Activated T-cell treated with anti-CD3 and anti-CD28 coated beads for 24 hours (primary cell): ENCODE measurements at places on chromosomes 13 and 19.

DNA sequence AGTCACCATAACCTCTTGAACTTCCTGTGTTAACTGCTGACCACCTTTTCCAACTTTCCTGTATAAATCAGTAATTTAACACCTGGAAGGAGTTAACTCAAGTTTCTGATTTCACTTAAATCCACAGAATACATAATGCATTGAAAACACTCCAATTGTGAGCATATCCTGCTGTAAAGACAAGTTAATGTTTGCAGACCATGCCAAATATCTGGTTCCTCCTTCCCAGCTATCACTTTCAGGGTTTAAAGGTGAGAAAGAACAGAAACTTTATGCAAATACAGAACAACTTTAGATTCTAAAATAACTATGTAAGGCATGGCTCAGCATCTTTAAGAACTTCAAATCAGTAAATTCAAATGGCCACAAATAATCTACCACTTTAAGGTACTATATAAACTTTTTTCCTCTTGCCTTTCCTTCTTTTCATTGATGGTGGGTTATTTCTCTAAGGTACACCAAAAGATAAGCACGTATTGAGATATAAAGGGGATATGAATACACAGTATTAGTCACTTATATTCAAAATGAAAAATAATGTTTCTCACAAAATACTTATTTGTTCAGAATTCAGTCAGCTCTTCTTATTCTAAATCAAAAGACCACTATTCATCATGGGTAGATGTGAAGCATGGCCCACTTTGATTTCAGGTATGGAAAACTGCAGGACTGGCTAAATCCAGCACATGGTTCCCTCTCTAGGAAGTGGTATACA lies 6.6 kb upstream of the TPTE2 start:
- DNase-seq, result no peak

GRCh38 chr19:58085348-58085875 lies 12.6 kb downstream of the ZSCAN18 start:
- DNase-seq, result no peak

GRCh38 chr19:12113121-12113520 lies 27.0 kb downstream of the ZNF20 start:
- no peak for DNase-seq

GRCh38 chr13:32642316-32642715 lies 56.1 kb downstream of the PDS5B start:
- DNase-seq, result no peak

GRCh38 chr13:57877601-57878000 lies 246.1 kb downstream of the PCDH17 start:
- DNase-seq, result no peak

- no peak for DNase-seq
Measured at GRCh38 chr13:42740753-42741152, 40.6 kb upstream of the FAM216B start.

DNA sequence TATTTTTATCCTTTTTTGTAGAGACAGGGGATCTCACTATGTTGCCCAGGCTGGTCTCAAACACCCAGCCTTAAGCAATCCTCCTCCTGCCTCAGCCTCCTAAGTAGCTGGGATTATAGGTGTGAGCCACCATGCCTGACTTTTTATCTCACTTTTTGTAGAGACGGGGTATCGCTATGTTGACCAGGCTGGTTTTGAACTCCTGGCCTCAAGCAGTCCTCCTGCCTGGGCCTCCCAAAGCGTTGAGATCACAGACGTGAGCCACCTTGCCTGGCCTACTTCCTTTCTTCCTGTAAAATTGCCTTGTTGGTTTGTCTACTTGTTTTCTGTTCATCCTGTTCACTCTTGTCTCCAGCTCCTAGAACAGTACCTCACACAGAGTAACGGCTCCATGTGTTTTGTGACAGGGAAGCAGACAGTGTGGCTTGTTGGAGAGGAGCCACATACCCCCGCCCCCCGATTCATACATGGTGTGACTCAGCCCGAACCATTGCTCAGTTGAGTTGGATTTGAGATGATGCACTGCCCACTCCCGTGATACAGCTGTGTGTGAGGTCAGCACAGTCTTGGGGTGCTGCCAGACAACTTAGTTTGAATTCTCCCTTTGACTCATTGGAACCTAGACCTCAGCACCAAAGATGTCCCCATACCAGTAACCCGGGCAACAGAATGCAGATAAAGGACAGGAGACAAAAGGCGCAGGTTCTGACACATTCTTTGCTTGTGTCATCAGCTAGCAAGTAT lies 34.2 kb downstream of the GPR42 start:
- DNase-seq, result peak; percentile 36

GRCh38 chr13:88726075-88726474 lies 1054.9 kb downstream of the SLITRK5 start:
- no peak for DNase-seq

DNA sequence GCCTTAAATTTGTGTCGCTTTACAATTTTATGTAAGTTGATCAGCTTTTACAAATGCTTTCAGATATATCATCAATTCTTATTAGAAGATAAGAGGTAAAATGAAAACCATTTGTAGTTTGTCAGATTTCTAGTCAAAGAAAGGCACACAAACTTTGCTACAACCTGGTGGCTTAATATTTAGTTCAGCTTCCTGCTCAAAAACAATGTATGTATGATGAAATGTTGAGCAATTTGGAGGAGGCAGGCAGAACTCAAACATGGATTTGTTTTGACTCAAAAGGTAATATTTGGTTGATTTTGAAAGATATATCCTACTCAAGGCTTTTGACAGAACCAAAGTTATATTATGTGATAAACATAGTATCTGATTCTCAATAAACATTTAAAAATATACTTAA lies 24.2 kb downstream of the NEK5 start:
- DNase-seq, result no peak

DNA sequence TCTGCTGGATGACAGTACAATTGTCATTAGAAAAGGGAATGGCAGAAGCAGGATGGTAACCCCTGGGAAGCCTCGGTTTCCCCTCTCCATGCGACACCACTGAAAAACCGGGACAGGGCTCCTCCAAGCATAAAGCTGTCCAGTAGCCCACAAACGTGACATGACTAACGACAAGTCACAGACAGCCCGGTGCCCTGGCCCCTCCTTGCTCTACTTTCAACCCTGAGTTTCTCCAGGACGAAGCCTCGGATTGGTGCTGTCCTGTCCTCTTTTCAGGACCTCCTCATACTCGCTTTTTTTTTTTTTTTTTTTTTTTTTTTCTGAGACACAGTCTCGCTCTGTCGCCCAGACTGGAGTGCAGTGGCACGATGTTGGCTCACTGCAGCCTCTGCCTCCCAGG lies 16.3 kb downstream of the DPP9 start:
- DNase-seq, result no peak

DNA sequence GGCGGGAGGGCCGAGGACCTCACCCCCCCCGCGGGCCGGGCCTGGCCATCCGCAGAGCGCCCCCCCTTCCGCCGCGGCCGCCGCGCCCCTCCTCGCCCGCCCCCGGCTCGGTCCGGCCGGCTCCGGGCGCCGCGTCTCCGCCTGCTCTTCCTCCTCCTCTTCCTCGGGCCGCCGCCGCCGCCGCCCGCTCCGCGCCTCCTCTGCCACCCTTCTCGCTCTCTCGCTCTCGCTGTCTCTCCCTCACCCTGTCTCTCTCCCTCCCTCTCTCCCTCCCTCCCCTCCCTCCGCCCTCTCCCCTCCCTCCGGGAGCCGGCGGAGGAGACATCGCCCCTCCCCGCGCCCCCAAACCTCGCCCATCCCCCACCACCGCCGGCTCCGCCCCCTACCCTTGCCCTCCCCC lies at the start of gene SHANK1:
TSS of gene SHANK1 (minus strand) at position 237 of the 400 bp plus-strand sequence. CDS start 2,883 bp downstream, outside the sequence.
- no peak for DNase-seq

DNA sequence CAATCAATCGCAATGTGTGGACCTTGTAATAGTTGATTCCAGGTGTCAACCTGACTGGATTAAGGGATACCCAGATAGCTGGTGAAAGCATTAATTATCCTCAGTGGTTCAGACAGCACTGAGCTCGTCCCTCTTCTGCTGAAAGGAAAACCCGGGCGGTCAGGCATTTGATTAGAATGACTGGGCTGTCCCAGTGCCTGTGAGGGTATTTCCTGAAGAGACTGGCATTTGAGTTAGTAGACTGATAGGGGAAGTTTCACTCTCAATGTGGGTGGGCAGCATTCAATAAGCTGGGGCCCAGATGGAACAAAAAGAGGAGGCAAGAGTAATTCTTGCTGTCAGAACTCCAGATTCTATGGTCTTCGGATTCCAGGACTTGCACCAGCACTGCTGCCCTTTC lies 31.9 kb downstream of the KPNA3 start:
- DNase-seq, result no peak

- DNase-seq, result no peak
Measured at GRCh38 chr13:38535261-38535660, 151.6 kb upstream of the FREM2 start.

DNA sequence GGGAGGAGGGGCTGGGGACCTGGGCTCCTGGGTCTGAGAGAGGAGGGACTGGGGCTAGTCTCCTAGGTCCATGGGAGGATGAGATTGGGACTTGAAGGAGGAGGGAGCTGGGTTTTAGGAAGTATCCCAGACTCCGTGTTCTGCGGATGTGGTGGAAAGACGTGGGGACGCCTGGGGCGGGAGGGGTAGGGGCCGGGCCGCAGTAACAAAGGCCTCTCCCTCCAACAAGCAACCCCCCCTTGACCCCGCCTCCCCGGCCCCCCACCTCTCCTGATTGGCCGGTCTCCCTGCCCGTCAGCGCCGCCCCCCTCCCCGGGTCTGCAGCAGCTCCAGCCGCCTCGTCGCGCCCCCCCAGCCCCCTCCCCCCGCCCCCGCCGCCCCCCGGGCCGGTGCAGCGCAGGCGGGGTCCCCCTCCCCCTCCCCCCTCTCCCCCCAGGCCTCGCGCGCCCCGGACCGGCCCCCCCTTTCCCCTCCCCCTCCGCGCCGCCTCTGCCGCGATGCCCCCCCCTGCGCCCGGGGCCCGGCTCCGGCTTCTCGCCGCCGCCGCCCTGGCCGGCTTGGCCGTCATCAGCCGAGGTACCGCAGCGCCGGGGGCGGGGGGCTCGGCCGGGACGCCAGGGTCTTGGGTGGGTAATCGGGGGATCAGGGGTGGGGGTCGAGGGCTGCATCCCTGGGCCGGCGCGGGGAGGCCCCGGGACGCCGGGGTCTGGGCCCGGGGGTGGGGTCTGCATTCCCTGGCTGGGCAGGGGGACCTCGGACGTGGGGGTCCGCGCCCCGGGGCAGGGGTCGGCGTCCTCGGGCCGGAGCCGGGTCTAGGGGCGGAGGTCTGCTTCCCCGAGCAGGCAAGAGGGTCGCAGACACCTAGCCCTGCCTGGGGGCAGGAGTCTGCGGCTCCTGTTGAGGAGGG lies at the start of gene IGLON5:
TSS of gene IGLON5 (plus strand) at position 294 of the 907 bp plus-strand sequence. CDS start at position 498, 204 bp downstream.
- no peak for DNase-seq

DNA sequence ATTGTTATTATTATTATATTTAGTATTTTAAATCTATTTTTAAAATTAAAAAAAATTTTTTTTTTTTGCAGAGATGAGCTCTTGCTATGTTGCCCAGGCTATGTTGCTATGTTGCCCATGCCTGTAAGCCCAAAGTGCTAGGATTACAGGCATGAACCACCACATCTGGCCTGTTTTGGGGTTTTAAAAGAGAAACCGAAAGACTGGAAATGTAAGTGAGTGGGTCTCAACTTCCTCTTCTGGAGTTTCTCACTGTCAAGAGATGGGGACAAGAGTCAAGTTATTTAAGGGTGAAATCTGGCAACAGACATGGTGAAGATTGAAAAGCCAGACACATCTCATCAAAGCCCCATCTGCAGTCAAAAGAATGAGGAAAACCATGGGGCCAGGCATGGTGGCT lies 4.2 kb upstream of the OR7G3 start:
- no peak for DNase-seq

GRCh38 chr13:37225414-37226070 lies 120.1 kb upstream of the CSNK1A1L start:
- no peak for DNase-seq

DNA sequence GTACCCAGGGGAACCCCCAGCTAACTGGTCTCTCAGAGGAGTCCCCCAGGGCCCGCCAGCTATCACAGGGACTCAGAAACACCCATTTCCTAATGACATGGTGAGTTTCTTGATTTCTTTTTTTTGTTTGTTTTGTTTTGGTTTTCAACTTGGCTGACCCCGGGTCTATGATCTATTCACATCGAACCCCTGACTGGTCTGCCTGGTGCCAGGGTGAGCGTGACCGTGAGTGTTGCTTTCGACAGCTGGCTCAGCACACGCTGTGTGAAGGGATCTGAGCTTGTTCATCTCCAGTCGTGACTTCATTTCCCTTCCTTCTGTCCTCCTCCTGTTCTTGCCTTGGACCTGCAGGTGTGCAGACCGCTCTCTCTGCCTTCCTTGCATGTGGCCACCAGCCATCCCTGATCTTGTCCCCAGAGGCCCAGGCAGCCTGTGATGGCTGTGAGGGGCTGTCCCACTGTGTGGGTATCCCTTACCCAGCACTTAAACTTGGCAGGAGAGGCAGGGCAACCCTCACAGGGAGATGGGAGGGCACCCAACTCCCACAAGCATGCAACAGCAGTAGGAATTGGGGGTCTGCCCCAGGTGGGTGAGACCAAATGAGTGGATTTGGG lies 26.2 kb downstream of the TMEM161A start:
- DNase-seq, result no peak

- peak; percentile 39 for DNase-seq
Measured at GRCh38 chr19:29576761-29577648, 29.1 kb upstream of the POP4 start.

DNA sequence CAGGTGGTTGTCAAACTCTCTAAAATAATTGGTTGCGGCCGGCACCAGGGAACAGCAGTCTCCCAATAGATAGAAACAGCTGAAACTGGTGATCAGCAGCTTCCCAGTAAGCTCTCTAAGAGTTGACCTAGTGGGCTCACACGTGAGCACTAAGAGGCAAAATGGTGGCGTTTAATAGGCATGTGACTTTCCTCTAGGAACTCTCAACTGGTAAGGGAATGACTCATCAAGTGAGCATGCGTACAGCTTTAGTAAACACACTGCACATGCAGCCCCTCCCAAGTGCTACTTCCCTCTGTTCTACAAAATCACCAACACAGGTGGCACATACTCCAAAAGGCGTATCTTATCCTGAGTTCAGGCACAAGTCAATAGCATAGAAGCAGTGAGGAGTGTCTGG lies 41.7 kb downstream of the TNFSF11 start:
- no peak for DNase-seq

GRCh38 chr19:953445-954271 lies 27.8 kb downstream of the ARID3A start:
- DNase-seq, result no peak

GRCh38 chr19:48203794-48204628 lies 33.5 kb downstream of the ZSWIM9 start:
- DNase-seq, result peak; percentile 92

DNA sequence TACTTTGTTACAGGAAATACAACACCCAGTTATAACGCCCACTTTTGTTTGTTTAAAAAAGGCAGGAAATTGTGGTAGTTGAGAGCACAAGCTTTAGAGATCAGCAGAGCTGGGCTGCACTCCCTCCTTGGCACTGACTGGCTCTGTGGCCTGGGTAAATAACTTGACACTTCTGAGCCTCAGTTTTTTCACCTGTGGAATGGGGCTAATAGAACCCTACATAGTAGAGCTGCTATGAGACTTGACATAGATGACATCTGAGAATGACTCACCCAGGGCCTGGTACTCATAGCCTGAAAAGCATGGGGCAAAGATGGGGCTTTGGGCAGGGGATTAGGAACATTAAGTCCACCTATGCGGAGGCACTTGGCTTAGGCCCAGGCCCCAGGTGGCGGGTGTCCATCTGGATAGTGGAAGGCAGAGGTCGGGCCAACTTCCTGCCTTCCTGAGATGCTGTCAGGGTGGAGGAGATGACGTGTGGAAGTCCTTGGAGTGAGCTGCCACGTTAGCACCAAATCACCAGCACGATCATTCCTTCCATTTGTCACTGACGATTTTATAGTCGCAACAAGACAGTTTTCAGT lies 159.1 kb downstream of the KATNAL1 start:
- DNase-seq, result peak; percentile 11
